ENCODE measurements at places on chromosomes 16 and 17.

- peak; percentile 66 for DNase-seq
These were observed 8.5 kb downstream of the CCL18 start for GRCh38 chr17:36072431-36073121.

GRCh38 chr17:29390851-29391631, 878 bp downstream of the TAOK1 start:
- DNase-seq = peak; percentile 16

GRCh38 chr16:30358990-30359870, 4.1 kb upstream of the CD2BP2 start:
- no peak for DNase-seq

DNA sequence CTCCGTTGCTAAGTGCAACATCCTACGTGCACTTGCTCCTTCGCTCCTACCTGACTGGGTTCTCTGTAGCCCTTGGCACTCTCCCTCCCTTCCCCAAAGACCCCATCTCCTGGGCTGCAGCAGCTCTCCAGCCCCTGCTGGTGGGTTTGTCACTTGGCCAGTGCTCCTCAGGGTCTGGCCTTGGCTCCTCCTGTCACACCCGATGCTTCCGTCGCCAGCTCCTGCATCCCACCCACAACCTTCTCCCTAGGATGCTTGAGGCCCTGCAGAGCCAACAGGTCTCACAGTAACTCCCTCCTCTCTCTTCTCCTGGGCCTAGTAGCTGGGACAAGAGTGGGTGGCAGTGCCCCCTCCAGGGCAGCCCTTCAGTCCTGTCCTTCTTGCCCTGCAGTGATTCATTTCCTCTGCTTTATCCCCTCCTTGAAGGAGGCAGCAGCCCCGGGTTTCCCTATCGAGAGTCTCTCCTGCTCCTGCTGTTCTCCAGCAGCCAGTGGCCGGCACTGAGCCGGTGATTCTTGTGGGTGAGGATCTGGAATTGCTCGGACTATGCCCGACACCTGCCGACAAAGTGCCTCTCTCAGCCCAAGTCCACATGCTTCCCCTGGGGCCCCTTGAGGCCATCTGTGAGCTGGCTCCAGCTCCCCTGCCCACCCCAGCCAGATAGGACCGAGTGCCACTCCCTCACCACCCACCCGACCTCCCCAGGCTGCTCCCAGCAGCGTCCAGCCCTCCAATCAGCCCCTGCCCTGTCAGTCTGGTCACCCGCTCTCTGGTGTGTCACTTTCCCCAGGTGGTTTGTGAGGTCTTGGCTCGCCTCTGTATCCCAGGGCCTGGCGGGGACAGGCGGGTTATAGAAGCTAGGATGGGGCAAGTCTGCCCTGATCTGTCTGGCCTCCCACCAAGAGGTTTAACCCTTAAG, 3.8 kb downstream of the LITAFD start:
- DNase-seq = no peak

DNA sequence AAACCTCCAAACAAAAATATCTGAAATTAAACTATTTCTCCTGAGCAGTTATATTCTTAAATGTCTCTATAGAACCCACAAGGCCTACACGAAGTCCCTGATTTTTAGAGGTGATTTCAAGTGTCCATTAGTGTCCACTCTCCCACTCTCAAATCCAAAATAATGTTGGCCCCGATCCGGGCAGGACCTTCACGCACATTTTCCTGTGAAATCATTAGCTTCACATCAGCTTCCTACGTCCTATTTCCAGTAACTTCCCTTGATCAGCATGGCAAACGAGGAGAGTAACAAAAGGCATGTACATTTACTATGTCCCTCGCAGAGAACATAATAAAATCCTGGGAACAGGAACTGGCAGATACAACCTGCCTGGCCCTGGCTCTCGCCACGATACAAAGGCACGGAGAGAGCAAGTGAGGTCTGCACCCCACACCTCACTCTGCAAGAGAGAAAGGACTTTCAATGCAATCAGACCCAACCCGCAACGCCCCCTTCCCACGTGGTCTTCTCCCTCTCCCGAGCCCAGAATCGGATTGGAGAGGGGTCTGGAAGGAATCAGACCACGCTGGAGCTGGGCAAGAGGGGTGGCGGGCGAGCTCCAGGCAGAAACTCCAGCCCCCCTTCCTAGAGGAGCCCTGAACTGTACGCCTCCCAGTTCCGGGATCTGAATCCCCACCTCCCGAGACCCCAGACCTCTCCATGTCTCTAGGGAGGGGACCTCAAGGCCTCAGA, 17.5 kb upstream of the C17orf78 start:
- DNase-seq = peak; percentile 38

GRCh38 chr17:8081876-8082275, 5.6 kb downstream of the ALOX12B start:
- DNase-seq = no peak

DNA sequence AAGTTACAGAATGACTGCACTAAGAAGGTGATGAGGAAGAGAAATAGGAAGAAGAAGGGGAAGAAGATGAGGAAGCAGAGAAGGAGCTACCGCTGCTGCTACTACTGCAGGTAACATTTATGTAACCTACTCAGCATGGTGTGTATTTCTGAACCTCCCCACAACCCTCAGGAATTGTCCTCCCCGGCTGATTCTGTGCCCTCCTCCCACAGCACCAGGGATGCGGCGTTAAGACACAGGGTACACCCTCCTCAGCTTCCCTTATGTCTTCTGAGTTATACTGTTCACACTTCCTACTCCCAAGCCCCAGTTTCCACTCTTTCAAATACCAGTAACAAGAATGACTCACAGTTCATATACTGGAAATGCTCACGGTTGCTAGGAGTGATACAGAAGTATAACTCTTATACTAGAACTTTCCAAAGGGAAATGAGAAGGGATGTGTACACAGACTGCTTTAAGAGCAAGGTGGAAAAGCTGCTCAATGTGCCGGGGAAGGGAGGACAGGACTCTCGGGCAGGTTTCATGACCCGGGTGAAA, 224.5 kb upstream of the PSMD7 start:
- no peak for DNase-seq

GRCh38 chr16:794091-794822, 5.8 kb downstream of the CHTF18 start:
- DNase-seq = no peak

- DNase-seq = no peak
These were observed 6.4 kb upstream of the CA5A start for GRCh38 chr16:87942680-87943079.
